Activated T-cell treated with anti-CD3 and anti-CD28 coated beads for 24 hours (primary cell): ENCODE measurements at places on chromosomes 12 and 14.

DNA sequence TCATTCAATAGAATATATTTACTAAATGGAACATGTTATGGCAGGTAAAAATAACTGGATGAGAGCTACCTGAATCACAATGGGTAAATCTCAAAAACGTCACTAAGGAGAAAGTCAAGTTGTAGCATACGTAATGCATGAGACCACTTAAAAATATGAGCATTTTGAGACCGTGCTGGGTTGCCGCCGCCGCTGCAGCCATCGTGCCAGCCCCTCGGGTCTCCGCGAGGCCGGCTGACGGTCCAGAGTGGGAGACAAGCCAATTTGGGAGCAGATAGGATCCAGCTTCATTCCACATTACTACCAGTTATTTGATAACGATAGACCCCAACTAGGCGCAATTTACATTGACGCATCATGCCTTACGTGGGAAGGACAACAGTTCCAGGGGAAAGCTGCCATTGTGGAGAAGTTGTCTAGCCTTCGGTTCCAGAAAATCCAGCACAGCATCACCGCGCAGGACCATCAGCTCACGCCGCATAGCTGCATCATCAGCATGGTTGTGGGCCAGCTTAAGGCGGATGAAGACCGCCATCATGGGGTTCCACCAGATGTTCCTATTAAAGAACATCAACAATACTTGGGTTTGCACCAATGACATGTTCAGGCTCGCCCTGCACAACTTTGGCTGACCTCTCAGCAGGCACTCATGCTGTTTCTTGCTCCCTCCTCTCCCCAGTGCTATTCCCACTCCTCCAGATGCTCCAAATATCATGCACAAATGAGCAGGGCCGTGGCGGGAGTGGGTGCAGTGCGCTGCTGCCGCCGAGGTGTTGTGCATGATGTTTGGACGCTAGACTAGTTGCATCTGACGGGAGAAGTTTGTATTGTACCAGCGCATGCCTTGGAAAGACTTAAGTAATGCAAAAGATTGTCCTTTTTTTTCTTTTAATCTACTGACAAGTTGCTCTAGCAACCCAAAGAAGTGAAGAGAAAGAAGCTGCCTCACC is 6.3 kb upstream of the BRMS1L start:
- DNase-seq, result no peak

- no peak for DNase-seq
Measured at GRCh38 chr12:94297096-94297699, 148.8 kb downstream of the PLXNC1 start.

DNA sequence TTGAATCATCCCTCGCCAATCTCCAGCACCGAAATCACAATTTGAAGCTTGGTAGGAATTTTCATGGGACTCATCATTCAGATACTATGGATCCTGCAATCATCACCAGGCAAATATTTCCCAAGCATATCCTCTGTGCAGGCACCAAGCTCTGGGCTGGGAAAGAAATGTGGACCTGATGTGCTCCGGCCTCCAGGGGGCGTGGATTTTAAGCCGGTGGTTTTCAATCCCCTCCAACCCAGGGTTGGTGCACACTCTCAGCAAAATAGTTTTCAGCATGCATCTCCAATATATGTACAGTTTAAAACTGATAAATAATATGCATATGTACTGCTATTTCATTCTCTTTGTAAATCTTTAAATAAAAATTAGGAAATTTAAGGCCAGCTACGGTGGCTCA is 98.9 kb downstream of the RBM19 start:
- DNase-seq, result no peak

DNA sequence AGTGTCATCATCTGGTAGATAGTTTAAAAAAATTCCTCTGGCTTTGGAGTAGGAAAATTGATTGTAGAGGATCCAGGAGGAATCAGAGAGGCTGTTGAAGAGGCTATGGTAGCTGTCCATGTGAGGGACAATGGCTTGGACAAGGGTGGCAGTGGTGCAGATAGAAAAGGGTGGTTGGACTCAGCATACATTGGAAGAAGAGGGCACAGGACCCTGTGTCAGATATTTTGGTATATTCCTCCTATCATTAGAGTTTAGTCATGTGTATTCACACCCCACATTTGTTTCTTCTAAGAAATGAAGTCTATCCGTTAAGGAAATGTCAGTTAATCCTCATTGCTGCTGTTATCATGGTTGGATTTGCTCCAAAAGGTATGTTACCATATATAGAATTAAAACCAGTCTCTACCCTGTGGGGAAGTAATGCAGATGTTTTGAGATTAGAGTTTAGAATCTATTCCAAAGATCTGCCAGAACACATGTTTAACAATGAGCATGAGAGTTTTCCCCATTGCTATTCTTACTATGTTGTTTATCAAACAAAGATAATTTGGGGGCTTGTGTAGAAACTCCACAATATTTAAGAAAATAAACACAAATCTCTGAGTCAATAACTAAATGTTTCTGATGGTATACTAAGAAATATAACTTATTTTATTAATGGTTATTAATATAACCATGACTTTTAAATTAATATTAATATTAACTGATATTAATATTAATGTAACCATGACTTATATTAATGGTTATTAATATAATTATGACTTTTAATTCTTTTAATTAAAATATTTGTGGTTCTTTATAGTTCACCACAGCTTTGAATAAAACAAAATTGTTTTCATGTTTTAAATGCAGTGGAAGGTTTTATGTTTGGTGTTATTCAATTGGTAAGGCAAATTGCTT is 80.9 kb downstream of the CRADD start:
- no peak for DNase-seq

- no peak for DNase-seq
Measured at GRCh38 chr12:114692186-114693058, 8.4 kb upstream of the TBX3 start.

DNA sequence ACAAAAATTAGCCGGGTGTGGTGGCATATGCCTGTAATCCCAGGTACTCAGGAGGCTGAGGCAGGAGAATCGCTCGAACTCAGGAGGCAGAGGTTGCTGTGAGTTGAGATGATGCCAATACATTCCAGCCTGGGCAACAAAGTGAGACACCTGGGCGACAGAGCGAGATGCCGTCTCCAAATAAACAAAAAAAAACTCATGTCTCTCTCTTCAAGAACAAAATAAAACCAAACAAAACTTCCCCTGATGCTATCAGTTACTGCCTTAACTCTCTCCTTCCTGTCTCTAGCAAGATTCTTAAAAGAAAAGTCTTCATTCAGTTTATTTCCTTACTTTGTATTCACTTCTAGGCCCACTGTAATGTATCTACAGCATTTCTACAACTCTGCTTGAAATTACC is 20.8 kb downstream of the KLHL28 start:
- no peak for DNase-seq

DNA sequence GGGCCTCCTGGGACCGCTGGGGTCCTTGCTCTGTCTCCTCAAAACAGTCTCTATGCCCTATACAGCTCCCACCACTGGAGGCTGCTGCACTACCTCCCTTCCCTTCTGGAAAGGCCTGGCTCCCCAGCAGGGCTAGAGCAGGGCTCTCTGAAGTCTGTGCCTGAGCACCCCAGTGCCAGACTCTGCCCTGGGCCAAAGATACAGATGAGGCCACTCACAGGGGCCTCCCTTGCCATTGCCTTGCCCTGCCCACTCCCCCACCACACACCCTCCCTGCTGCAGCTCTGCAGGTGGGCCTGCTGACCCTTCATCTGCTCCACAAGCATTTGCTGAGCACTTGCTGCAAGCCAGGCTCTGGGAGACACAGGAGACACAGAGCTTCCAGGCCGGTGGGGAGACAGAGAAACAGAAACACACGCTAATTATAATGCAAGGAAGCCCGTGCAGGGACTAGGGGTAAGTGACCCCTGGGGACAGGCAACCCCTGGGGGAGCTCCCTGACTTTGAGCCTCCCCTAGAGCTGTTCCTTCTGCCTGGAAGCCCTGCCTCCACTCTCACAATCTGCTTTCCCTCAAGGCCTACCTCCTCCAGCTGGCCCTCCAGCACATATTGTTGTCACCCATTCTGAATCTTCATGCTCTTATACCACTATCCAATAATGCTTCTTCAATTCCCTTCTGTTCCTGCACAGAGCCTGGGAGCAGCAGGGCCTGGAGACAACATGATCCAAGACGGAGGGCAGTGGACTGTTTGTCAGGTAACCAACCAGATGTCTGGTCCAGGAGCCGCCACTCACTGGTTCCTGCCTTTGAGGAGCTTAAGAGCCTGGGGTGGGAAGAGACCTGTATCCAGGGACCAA is 32.6 kb upstream of the PNMA1 start:
- no peak for DNase-seq

GRCh38 chr12:102769323-102769916 is 147.6 kb downstream of the PAH start:
- DNase-seq, result peak; percentile 10

DNA sequence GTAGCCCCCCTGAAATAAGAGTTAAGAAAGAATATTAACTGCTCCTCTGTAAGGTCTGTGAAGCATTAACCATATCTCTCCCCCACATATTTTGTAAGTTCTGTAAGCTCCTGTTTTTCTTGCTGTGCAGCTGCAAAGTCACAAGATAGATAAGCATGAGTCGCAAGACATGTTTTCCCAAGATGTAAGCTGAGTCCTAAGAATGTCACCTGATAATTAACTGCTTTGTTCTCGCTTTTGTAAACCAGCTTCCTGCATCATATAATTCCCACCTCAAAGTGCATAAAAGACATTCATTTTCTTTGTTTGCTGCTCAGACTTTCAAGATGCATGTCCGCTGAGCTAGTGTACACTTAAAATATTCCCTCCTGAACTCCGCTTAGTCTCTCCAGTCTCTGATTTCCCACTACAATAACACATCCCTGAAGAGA is 27.0 kb upstream of the PHC1 start:
- DNase-seq, result no peak

GRCh38 chr12:98416845-98417244 is 98.5 kb upstream of the TMPO start:
- DNase-seq, result no peak

GRCh38 chr12:76024942-76025600 is 6.5 kb downstream of the PHLDA1 start:
- DNase-seq, result no peak

DNA sequence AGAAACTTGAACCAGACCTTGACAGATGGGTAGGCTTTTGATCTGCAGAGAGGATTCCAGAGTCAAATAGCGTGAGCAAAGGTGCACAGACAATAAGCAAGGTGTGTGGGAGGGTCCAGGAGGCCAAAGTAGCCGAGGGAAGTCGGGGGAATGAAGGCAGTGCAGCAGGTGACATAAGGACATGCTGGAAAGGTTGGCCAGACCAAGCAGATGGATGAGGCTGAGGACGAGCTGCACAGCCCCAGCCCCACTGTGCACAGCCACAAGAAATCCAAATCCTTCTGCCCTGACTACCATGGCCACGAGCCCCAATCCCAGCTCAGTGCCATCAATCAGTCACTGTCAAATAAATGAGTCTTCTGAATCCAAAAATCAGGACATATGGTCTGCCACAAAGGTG is 5.4 kb downstream of the TTC7B start:
- no peak for DNase-seq

DNA sequence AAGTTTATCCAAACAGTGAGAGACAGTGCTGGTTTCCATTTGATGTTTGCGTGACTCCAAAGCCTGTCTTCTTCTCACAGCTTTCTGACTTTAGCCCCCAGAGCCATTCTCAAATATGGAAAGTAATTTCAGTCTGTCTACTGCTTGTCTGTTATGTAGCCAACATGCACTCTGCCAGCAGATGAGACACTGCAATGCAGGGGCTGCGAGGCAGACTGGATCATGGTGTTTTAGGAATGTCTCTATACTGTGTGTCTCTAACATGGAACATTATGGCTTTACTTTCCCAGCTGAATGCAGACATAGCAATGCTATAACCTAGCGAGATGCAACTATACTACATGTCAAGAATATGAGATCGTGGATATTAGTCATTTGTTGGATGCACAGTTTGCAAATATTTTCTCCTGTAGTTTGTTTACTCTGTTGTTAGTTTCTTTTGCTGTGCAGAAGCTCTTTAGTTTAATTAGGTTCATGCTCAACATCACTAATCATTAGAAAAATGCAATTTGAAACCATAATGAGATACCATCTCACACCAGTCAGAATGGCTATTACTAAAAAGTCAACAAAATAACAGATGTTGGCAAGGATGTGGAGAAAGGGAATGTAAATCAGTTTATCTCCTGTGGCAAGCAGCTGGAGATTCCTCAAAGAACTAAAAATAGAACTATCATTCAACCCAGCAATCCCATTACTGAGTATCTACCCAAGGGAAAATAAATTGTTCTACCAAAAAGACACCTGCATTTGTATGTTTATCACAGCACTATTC is 235.8 kb upstream of the TMTC1 start:
- no peak for DNase-seq

GRCh38 chr14:104390221-104390931 is 189.2 kb upstream of the C14orf180 start:
- no peak for DNase-seq

GRCh38 chr12:215116-215515 is 1.2 kb upstream of the SLC6A12 start:
- no peak for DNase-seq

DNA sequence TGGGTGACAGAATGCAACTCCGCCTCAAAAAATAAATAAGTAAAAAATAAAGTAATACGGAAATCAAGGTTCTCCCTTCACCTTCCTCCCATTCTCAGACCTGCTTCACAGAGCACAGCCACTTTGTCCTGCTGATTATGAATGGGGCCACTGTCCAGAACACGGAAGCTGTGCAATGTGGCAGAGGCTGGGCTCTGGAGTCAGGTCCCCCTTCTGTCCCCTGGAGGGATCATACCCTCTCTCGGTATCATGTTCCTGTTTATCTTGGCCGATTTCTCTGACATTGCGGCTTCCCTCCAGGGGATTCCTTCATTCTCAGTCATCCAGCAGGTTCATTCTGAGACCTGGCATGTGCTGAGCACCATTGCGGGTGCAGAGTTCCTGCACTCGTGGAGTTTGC is 11.3 kb downstream of the PPP2R5C start:
- no peak for DNase-seq

GRCh38 chr14:54749180-54749579 is 153.4 kb downstream of the GCH1 start:
- DNase-seq, result no peak

GRCh38 chr14:104796687-104797081 is 1.1 kb upstream of the AKT1 start:
- no peak for DNase-seq

- no peak for DNase-seq
Measured at GRCh38 chr14:72124171-72124570, 191.9 kb downstream of the RGS6 start.

DNA sequence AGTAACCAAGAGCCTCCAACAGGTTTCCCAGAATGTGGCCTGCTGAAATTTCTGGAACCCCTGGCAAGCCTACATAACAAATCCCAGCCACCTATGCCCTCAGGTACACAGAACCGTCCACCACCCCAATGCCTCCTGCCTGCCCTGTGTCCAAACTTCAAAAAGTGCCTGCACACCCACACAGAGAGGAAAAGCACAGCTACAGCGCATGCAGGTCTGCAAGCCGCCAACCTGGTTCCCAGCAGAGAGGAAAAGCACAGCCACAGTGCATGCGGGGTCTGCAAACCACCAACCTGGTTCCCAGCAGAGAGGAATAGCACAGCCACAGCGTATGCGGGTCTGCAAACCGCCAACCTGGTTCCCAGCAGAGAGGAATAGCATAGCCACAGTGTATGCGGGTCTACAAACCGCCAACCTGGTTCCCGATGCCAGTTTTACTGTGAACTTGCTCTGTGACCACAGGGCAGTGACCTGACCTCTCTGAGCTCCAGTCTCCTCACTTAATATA is 113.5 kb downstream of the SCARB1 start:
- no peak for DNase-seq
